ENCODE measurements at places on chromosomes 5 and 9.

- no peak for DNase-seq
Measured at GRCh38 chr5:124421584-124421983, 324.9 kb downstream of the ZNF608 start.

GRCh38 chr5:50853151-50853550, 186.7 kb downstream of the PARP8 start:
- DNase-seq: no peak

DNA sequence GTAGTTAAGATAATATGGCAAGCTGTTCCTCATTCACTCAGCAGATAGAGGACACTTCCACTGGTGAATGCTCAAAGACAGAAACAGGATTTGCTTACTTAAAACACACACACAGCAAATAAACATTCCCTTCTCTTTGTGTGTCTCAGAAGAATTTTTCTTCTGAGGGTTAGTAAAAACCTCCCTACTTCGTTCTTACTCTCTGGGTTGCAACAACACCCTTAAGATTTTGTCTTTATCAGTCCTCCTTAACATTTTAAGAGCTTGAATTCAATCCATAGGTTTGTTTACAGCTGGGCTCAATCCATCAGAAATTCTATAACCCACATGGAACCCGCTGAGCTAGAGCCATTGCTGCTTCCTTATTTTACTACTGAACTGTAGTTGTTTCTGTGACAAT, 237.4 kb upstream of the PIK3R1 start:
- no peak for DNase-seq

GRCh38 chr9:105065098-105066088, 137.4 kb upstream of the ABCA1 start:
- no peak for DNase-seq

DNA sequence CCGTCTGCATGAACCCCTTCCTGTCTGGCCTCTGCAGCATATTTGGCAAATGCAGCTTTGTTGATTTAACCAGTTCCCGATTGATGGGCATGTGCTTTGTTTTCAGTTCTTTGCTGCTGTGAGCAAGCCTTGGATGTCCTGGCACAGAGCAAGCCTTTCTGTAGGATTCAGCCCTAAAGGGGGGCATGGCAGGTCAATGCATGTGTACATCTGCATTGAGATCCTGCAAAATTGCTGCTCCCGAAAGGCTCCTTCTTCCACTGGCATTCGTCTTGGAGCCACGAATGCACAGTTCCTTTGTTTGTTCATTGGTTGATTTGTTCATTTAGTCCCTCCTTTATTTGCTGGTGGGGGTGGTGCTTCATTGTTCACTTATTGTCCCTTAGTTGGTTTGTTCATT, 34.8 kb downstream of the COL5A1 start:
- DNase-seq: no peak

DNA sequence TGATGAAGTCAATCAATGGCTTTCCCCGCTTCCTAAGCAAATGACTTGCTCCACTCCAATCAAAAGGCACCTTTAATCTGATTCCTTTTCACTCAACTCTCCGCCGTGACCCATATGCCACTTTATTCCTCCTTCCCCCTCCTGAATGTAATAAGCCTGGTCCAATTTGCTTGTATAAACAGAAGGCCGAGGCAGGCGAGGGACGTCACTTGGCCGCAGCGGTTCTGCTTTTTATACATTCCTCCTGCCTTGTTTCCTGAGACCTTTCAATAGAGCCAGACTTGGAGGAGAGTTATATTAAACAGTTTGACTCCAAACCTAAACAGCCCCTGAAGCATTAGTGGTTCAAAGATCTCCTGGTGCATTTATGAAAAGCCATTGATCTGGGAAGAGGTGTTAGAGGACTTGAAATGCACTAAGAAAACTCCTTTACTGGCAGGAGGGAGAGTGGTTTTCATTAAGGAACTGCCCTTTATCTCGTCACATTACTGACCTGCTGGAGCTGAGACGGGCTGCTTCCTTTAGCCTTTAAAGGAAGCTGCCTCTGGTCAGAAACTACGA, 273.4 kb downstream of the SLIT3 start:
- DNase-seq: no peak

DNA sequence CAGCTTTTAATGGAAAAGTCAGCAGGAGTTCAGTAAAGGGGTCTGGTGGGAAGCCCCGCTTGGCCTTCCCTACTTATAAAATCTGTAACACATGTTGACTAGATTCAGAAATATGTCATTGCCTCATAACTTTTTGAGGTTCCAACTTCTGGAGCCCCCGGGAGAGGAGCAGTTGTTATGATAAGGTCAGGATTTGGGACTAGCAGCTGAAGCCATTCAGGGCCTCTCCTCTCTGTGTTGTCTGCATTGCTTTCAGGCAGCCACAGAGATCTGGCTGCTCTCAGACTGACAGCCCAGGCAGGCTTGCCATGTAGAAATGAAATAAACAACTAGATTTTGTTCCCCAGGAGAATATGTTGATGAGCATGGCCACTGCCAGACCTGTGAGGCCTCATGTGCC, 167.1 kb downstream of the RFK start:
- no peak for DNase-seq

- DNase-seq: no peak
Measured at GRCh38 chr5:149387982-149388381, 8.9 kb upstream of the IL17B start.

DNA sequence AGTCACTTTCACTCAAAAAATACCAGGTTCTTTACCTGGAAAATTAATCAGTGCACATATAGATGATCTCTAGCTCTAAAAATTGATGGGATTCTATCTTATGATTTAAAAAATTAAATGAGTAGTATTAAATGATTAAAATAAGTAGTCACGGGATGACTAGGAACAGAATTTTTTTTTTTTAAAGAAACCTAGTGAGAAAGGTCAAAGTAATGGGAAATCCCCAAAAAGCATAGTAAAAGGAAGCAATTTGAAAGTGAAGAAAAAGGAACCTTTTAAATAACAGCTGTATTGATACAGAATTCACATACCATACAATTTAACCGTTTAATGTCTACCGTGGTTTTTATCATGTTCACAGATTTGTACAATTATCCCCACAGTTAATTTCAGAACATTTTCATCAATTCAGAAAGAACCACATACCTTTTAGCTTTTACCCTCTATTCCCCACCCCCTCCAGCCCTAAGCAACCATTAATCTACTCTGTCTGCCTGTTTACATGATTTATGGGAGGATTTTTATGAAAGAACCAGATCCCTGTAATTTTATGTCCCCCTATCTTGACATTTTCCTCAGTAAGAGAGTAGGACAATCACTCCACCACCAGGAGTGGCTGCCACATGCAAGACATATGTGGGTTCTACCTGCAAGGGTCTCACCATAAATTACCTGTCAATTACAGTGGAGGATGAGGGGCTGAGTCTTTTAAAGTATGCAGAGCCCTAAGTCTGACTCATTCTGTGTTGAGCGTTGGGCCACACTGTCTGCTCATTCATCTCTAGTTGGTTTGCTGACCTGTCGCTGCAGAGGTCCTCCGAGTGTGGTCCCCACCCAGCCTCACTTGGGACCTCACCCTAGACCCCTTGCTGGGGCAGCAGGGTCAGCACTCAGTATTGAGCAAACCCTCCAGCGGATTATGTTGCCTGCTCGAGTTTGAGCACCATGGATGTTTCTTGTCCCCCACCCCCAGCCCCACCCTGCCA, 16.0 kb downstream of the ANKRD33B start:
- DNase-seq: no peak

- no peak for DNase-seq
Measured at GRCh38 chr9:129989362-129989708, 53.7 kb downstream of the FNBP1 start.

DNA sequence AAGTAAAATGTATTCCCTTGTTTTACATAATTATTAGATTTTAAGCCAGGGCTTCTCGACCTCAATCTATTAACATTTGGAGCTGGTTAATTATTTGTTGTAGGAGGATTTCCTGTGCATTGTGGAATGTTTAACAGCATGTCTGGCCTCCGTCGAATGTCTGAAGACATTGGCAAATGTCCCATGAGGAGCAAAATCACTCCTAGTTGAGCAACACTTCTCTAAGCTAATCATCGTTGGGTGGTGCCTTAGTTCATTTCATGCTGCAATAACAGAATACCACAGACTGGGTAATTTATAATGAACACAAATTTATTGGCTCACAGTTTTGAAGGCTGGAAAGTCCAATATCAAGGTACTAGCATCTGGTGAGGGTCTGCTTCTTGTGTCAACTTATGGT, 13.4 kb upstream of the VPS13A start:
- no peak for DNase-seq

DNA sequence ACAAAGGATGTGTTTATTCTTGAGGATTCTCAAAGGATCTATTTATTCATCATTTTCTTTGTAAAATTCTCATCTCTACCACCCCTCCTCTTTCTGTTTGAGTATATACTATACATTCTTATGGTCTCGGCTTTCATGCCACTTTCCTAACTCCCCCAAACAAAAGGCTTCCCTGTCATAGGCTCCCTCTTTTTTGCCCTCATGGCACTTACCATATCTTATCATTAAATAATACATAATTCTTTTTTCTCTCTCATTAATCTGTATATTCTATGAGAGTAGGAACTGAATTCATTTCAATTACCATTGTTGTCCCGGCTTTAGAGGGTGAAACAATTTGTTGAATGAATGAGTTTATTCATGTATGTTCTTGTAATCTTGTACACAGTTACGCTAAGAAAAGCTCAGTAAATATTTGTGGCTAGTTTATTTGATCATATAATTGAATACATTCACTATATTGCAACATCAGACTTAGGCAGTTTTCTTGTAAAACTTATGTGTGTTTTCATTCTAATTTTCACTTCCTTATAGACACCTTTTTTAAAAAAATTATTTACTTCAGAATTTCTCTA, 254.6 kb downstream of the EDIL3 start:
- no peak for DNase-seq

- DNase-seq: no peak
Measured at GRCh38 chr5:15606197-15606596, 106.2 kb downstream of the FBXL7 start.

DNA sequence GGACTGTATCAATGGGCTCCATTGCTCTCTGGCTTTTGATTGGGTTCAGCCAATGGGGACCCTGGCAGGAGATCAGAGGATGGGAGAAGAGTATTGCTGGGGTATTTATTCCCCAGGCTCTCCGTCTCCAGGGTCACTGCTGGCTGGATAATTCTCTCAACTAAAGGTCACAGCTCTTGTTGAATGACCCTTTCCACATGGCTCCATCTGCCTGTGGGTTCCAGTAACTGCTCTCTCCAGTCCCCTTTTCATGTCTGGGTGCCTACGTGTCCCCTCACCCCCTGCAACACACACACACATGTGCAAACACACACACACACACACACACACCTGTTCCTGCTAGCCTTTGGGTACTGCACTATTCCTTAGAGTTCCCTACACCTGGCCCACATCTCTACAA, 53.9 kb upstream of the RIC1 start:
- DNase-seq: no peak

DNA sequence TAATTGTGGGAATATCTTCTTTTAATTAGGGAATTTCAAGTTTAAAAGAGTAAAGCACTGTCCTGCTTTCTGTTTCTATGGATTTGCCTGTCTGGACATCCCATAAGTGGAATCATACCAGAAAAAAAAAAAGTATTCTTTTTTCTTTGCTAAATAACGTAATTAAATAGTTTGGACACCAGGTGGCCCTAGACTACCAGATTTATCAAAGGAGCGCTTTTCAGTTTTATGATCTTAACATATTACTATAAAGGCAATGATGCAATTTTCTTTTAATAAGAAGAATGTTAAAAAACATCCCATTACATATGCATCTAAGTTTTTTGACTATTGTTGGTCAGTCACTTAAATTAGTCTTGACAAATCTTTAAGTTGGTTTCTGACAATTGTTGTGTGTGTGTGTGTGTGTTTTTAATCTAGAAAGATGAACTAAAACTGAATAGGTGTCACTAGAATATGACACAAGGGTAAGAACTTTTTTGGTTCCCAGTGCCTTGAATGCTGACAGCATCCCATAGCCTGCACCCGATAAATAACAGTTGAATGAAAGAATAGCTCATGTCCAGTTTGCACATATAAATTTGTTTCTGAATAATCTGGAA, 49.5 kb downstream of the C5orf22 start:
- peak; percentile 67 for DNase-seq

- DNase-seq: no peak
Measured at GRCh38 chr9:119435076-119435475, 65.8 kb upstream of the BRINP1 start.

- DNase-seq: no peak
Measured at GRCh38 chr9:105485131-105485530, 37.3 kb downstream of the FSD1L start.

GRCh38 chr9:28267351-28267750, 694.1 kb upstream of the C9orf72 start:
- DNase-seq: no peak

DNA sequence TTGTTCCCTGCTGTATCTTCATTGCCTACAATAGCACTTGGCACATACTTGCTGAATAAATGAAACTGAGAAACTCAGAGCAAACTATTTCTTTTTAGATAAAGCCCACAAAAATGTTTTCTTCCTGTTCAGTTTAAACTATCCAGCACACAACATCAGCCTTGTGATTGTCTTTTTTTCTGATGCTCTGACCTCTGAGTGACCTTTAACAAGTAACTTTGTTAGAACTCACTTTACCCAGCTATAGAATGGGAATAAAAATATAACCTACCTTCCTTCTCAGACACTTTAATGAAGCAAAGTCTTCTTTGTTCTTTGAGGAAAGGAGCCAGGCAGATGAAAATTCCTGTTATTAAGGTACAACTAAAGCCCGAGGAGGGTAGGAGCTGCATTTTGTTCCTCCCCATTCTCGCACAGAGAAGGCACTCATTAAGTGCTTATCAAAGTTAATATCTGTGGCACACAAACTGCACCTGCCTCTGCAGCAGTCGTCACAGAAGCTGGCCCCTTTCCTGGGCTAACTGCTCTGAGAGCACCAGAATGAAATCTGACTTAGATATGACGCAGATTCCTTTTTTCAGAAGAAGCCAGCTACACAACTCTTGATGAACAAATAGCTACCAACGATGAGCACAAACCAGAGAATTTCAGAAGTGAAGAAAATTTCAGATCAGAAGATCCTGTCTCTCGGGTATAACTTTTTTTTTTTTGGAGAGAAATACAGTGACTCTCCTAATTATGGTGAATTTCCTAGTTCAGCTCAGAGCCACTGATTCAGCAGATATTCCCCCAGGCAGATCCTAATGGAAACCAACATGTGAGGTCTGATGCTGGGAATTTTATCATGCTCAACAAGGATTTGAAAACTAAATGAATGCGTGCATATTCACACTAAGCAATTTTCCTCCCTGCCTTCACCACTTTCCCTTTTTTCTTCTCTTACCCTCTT, 31.0 kb upstream of the NR3C1 start:
- DNase-seq: no peak

DNA sequence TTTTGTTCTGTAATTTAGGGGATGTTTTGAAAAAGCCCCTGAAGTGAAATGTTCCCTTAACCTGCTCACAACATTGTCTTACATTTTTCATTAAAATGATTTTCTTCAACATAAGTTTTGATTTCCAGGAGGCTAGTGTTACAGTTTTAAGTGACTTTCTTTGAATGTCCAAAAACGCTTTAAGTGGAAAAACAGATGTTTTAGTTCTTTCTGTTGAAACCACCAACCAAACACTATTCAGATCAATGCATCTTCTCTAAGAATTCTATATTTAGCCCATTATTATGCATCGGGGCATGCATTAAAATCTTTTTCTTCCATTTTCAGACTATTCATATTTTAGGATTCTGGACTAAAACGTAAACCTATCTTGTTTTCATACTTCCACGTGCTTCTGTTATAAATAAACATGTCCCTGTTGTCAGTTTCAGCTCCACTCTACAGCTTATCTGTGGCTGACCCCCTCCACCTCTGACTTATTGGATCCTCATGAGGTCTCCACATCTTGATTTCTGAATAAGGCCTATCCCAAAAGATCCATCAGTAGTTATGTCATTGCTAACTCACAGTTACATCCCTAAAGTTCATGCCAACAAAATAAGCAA, 882.3 kb upstream of the SEMA6A start:
- DNase-seq: no peak

Measured in NCI-H2081 treated with DMSO at 0.1 percent for 48 hours (cell line).